GM10248 (cell line): ENCODE measurements at places on chromosomes 3 and 15.

- DNase-seq: no peak
These were observed 12.8 kb downstream of the PPCDC start for GRCh38 chr15:75036212-75036616.

GRCh38 chr15:59369597-59369996, 3.1 kb downstream of the MYO1E start:
- no peak for DNase-seq

DNA sequence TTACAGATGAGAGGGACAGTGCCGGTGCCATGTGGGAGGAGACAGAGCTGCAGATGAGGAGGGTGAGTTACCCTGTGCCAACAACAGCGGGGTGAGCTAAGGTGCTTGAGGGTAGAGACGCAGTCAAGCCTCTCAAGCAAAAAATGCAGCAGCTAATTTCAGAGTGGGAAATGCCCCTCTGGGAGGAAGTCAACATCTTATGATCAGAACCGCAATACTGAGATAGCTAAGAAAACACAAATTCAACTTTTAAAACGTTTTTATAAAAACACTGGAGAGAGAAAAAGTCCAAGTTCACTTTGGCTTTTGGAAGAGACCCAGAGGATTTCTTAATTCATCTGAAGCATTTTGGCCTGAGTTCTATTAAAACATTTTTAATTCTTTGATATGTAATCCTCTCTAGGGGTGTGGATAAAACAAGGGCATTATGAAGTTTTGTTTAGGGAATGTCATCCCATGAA, 319.2 kb downstream of the SLC9A9 start:
- DNase-seq: peak; percentile 24

DNA sequence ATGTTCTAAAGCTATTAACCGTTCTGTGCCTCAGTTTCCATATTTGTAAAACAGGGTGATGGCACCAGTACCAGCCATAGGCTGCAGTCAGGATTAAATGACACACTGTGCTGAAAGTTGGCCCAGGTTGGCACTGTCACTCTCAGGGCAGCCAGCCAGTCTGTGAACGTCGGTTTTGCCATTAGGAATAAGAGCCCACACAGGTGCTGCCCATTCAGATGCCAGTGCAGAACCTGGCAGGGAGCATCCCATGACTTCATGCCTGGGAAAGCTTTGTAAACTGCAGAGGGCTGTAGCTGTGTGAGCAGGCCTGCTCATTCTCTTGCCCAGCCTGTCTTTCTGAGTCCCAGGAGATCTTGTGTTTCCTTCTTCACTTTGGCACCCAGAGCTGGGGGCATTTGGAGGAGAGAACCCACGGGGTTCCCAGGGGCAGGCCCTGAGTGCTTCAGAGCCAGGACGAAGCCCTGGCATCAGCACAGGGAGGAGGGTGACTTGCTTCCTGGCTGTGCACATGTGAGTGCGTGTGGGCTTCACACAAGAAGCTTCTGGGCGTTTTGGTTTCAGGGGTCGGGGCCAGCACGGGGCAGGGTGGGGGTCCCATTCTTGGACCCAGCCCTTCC, 46.9 kb downstream of the ZNF710 start:
- DNase-seq: no peak

GRCh38 chr15:79981831-79982455, 10.9 kb upstream of the BCL2A1 start:
- DNase-seq: peak; percentile 51

GRCh38 chr3:20075197-20075596, 35.0 kb downstream of the KAT2B start:
- DNase-seq: no peak

DNA sequence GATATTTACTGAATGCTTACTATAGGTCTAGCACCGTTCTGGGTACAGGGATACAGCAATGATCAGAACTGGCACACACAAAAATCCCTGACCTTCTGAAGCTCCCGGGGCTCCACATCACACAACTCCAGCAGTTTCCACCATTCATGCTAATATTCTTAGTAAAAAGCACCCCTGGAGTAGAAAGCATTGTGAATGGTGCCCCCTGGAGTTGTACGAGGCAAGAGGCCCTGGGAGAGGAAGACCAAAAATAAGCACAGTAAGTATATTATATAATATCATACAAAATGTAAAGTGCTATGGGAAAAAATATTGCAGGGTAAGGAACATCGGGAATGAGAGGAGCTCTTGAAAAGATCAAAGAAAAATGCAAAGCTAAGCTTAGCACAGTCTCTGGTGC, 790 bp upstream of the SRGAP3 start:
- DNase-seq: no peak

GRCh38 chr15:90451053-90451850, 63.2 kb downstream of the IQGAP1 start:
- DNase-seq: no peak

DNA sequence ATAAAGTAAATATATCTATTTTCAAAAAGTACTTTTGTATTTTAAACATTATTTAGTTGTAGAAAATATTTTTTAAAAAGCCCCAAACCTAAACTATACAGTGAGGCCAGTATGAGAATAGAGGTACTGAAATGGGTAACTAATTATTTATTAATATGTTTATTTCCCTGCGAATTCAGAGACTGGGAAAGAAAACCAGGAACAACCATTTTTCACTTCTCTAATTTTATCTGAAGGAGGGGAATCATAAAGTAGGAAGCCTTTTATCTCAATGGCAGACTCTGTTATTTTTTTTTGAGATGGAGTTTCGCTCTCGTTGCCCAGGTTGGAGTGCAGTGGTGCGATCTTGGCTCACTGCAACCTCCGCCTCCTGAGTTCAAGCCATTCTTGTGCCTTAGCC, 63.6 kb upstream of the TRAK1 start:
- DNase-seq: no peak

- no peak for DNase-seq
These were observed 185.6 kb downstream of the PLCL2 start for GRCh38 chr3:17070161-17070959.

GRCh38 chr3:188026191-188026968, 127.6 kb upstream of the LPP start:
- DNase-seq: no peak

- DNase-seq: no peak
These were observed 35.2 kb upstream of the GREM1 start for GRCh38 chr15:32682569-32682968.

DNA sequence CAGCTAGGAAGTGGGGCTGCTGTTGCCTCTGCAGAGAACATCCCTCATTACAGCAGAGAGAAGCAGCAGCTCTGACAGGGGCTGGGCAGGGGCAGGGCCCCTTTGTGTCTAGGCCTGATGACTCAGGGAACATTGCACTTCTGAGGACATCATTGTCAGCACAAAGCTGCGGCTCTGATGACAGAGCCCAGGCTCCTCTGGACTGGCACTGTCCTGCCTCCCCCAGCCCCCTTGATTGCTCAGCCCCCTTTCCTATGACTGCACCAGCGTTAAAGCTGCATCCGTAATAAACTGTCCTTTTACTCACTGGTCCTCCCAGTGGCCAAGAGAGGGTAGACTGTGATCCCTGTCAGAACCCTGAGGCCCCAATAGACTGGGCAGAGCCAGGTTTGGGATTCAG, 18.3 kb downstream of the TRH start:
- no peak for DNase-seq

DNA sequence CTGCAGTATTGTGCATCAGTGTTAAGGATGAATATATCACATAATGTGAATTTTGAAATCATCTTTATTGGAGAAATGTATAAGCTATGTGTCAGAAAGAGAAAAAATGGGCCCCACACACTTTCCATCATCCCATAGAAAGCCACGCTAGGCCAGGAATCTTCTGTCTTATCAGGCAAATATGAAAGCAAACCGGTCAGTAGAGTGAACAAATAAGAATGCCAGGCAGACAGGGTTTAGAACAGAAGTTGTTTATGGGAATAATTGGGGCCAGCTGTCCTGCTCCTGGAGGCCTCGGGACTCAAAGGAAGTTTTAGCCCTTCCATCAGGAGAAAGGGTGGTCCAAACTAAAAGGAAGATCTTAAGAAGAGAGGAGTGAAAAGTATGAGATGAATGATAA, 39.5 kb downstream of the ZNF280D start:
- no peak for DNase-seq

- no peak for DNase-seq
These were observed 24.3 kb downstream of the CLDN11 start for GRCh38 chr3:170442947-170443346.

- peak; percentile 45 for DNase-seq
These were observed 67.2 kb downstream of the EFHB start for GRCh38 chr3:19866751-19867347.

DNA sequence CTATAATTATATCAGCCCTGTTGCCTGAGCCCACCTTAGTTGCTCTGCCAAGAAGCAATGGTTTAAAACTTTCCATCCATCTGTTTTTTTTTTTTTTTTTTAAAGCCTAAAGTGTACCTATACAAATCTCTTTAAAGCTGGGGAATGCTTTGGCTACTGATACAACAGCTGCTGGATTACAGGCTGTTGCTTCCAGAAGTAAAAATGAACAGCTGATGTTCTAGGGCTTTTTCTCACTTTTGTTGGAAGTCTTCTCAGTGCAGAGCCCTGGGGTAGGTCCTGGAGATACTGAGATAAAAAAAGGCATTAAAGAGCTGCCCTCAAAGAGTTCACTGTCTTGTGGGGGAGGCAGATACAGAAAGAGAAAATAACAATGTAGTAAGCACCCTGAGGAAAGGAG, 218.1 kb downstream of the NLGN1 start:
- no peak for DNase-seq

DNA sequence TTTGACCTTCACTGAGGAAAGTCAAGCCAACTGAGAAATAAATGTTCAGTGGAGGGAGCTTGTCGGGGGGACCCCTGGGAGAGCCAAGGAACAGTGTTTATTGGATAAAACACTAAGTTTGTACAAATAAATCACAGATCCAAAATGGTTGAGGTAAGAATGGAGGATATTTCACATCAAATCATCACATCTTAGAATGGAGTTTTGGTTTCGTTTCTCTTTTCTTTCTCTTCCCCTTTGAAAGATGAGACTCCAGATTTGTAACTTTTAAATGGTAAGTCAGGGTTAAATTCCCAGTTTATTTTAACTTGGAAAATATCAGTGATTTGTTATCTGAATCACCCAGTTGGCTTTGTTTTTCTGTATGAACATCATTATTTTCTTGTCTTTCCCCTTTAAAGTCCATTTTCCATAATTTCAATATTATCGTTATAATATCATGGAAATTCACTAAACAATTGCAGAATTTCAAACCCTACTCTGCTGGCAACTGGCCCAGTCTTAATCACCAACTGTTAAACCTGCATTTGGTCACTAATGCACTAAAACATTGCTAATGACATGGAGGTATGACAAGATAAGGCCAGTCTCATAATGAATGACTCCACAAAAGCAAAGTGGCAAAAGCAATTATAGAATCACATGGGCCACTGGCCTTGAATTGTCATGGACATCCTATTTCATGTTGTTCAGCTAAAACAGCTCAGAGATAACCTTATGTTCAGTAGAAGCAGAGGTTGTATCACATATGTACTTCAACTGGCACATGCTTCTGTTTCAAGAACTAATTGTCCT, 295.1 kb downstream of the SHOX2 start:
- peak; percentile 9 for DNase-seq

DNA sequence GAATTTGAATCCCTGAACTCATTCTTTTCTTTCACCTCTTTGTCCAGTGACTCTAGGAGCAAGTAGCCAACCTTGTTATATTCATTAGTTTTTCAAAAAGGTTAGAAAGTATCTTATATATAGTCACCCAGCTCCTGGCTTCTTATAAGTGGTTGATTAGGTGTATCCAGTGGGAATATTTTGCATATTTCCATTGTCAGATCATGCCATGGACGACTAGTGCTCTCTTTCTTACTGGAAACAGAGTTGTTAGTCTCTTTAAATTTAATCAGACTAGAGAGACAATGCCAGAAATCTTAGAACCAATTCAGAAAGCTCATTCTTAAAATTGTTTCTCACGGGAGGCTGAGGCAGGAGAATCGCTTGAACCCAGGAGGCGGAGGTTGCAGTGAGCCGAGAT, 73.4 kb downstream of the CHRD start:
- DNase-seq: no peak

DNA sequence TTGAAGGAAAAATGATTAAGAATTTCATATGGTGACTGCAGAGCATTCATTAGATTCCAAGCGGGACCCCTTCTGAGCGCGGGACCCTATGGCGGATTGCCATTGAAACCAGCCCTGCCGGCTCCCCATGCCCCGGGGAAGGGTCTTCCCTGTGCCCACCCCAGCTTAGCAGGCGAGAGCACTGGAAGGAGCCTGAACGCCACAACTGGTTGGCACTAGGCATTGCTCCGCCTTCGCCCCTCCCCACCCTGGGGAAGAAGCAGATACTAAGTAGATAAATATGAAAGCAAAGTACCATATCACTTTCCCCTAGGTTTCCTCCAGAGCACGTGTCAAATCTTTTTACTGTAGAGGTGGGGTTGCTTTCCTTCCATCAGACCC, 70.7 kb downstream of the CYP19A1 start:
- DNase-seq: no peak

- no peak for DNase-seq
These were observed 42.3 kb downstream of the ZDHHC19 start for GRCh38 chr3:196168808-196169391.

- no peak for DNase-seq
These were observed 610.0 kb downstream of the FOXP1 start for GRCh38 chr3:70973558-70973957.

- DNase-seq: no peak
These were observed 471.2 kb upstream of the TGFBR2 start for GRCh38 chr3:30135190-30135589.

DNA sequence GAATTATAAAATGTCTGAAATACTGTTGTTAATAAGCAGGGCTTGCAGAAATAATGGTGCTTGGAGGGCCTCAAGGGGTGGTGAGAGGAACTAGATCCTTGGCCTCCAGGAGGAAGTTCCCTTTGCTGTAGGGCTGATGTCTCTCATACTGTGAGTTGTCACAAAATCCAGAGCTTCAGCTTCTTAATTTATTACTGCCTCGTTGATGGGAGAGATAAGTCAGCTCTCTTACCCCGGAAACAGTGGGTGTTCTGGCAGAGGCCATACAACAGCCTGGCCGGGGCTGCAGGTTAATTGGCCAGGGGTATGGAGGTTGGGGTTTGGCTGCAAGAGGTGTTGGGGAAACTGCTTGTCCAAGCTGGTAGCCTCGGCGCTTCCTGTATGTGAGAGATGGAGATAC, 15.5 kb downstream of the MAPKAPK3 start:
- peak; percentile 31 for DNase-seq

DNA sequence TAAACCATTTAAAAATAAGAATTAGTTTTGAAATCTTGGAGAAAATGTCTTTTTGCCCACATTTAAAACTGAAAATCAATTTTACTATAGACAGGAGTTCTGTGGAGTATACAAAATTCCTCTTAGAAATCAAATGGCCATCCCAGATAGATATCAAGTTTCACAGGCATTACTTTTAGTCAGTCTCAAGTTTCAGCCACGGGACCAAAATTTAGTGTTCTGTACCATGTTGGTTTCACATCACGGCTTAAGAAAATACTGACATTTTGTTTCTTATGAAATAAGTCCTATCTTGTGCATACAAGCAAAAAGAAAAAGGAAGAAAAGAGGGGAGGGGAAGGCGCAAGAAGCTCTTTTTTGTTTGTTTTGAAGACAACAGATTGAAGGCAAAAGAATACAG, 45.7 kb downstream of the EIF2AK4 start:
- DNase-seq: no peak
